Tibial nerve (tissue), 4 donors: ENCODE measurements at places on chromosomes 1 and 21.

- DNase-seq = no peak
Measured at GRCh38 chr1:11345971-11346715, 73.1 kb downstream of the UBIAD1 start.

- no peak for DNase-seq
Measured at GRCh38 chr1:225707824-225708223, 54.9 kb upstream of the ENAH start.

- DNase-seq = no peak
Measured at GRCh38 chr1:245091818-245092637, 62.8 kb upstream of the KIF26B start.

GRCh38 chr1:17516303-17517214 is 22.9 kb upstream of the ARHGEF10L start:
- no peak for DNase-seq

DNA sequence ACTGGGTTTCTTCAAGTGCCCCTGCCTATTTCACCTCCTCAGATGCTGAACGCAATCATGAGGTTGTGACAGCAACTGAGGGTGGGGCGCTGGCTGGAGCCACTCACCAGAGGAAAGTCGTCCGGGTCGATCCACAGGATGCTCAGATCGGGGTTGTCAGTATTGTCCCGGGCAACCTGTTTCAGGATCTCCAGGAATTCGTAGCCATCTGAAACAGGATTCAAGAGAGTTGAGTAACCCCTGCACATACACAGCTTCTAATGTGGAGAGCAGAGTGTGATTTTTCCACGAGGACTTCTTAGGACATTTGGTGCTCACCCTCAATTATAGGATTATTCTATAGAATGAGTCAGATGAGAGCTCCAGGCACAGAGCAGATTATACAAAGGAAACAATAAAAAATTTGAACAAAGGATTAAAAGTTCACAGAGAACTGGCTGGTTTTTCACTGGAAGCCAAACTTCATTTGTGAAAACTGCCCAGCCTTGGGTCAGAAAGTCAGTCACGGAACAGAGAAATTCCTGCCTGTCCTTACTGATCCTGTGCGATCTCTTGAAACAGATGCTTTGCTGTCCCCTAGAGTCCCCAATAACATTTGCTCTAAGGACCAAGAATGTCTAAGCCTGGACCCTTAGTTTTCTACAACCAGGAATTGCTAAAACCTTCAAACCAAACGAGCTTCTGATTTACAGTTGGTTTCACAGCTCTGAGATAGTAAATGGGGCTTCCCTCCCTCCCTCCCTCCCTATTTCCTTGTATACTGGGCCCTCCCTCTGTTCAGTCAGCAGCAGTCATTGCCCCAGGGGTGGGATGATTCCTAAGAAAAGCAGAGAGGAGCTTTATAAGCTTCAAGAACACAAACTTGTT is 63.2 kb downstream of the CASQ2 start:
- no peak for DNase-seq

DNA sequence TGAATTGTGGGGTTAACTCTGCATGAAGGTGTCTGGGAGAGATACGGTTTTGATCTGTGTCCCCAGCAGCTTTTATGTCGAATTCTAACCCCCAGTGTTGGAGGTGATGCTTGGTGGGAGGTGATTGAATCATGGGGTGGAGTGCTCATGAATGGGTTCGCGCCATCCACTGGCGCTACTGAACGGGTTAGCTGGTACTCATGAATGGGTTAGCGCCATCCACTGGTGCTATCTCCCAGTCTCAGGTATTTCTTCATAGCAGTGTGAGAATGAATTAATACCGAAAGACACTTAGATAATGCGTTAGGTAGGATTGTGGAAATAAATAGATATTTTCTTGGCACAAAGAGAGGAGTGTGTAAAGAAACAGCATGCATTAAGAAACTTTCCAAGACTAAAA is 32.9 kb upstream of the CLDN8 start:
- DNase-seq = no peak

DNA sequence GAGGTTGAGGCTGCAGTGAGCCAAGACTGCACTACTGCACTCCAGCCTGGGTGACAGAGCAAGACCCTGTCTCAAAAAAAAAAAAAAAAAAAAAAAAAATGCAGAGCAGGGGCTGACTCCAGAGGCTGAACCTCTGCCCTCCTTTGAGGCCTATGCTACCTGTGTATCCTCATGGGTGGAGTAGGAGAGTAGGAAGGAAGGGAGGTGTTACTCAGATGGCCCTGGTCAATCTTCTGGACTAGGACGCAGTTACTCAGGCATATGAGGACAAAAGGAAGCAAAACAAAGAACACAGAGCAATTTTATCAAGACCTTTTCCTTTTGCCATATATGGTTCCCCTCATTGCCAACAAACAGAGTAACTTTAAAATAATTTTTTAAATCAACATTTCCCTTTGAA is 35.2 kb downstream of the TGFBR3 start:
- no peak for DNase-seq

DNA sequence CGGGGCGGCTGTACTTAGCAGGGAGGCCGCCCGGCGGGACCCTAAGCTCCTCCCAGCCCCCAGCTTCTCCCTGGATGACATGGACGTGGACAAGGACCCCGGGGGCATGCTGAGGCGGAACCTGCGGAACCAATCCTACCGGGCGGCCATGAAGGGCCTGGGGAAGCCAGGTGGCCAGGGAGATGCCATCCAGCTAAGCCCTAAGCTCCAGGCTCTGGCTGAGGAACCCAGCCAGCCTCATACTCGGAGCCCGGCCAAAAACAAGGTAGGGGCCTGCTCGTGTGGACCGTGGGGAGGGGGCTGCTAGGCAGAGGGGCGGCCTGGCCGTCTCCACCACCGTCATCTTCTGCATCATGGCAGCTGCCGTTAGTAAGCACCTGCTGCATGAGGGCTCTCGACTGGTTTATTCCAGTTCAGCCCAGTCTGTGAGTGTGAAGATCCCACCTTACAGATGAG is 9.0 kb downstream of the ARHGEF16 start:
- DNase-seq = no peak

- no peak for DNase-seq
Measured at GRCh38 chr1:6864166-6864565, 78.9 kb downstream of the CAMTA1 start.

- DNase-seq = peak; percentile 7
Measured at GRCh38 chr21:46121286-46122221, 23.6 kb downstream of the COL6A2 start.

- no peak for DNase-seq
Measured at GRCh38 chr1:87435484-87435883, 106.8 kb downstream of the LMO4 start.

GRCh38 chr1:166903232-166903631 is 27.2 kb upstream of the TADA1 start:
- no peak for DNase-seq

DNA sequence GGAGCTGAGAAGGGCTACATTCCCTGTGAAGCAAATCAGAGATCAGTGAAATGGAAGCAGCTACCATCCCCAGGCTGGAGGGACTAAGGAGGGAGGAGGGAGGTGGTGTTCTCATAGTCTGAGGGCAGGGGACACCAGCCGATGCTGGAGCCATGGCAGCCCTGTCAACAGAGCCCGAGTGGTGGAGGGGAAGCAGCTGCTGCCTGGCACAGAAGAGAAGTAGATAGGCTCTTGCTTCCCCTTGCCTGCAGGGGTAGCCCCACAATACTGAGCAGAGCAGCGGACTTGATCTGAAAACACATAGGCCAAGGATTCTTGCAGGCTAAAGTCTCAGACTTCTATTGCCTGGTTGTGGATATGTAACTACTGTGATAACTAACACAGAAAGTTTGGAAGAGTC is 255.1 kb downstream of the FGGY start:
- DNase-seq = no peak

DNA sequence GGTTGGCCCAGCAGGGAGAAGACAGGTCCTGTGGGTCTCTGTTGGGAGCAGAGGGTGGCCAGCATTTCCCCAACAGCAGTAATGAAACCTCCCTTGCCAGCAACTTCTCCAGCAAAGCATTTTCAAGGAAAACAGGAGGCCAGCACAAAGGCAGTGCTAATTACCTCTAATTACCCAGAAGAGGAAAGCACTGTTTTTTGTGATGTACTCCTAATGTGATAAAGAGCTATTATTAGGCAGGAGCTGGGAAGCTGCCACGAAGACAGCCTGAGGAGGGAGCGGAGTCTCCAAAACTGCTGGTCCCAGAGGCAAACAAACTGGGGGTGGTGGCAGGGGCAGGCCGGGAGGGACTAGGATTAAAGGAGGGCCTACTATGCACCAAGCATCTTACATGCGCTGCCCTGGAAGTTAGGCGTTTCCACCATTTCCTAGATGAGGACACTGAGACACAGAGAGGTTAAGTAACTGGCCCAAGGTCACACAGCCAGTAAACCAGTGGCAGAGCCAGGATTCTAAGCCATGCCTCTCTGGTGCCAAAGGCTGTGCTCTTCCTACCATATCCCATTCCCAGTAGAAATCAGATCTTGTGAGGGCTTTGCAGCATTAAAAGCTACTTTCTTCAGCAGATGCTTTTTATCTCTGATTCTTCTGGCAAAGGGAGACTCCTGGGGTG is 24.5 kb downstream of the HTR6 start:
- DNase-seq = no peak

GRCh38 chr1:233735331-233735730 is 121.4 kb downstream of the KCNK1 start:
- no peak for DNase-seq

- DNase-seq = no peak
Measured at GRCh38 chr1:183484254-183484653, 12.0 kb downstream of the SMG7 start.

DNA sequence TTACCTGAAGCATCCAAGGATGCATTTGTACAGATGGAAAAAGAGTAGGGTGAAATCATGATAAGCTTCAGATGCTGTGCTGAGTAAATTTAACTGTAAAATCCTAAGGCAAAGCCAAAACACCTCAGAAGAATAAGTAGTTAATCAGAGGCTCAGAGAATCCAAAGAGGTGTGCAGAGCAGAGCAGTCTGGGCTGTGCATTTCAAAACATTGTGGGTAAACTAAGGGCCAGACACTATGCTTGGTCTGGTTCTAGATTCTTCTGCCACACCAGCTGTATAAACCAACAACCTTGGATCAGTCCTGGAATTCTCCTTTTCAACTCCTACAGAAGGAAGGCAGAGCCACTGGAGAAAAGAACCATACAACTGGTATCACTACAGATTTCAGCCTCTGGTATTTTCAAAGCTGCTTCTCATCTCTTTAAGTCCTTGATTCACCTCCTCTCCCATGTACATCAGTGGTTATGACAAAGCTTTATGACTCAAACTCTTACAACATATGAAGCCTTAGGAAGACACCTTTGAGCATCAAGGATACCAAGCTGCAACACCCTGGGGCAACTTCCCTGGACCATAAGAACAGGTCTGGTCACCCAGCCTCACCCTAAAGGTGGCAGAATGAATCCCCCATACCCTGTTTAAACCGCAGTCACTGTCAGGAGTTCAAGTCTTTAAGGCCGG is 11.6 kb upstream of the HIPK1 start:
- no peak for DNase-seq

DNA sequence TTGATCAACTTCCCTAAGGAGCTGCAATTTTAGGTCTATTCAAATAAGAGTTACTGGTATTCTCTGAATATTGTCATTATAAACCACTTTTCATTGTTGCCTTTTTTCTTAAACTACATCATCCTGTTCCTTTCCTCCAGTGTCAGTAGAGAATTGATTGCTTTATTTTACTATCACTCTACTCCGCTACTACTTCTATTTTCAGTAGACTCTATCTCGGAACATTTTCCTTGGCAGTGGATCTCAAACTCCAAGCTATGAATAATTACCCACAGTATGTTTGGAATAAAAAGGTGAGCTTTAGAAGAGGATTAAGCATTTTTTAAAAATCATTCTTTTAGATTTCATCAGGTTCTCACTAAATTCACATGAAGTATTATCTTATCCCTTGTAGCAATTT is 224.9 kb downstream of the GREM2 start:
- DNase-seq = no peak

GRCh38 chr1:207815913-207816291 is 64.0 kb downstream of the CD46 start:
- DNase-seq = no peak

DNA sequence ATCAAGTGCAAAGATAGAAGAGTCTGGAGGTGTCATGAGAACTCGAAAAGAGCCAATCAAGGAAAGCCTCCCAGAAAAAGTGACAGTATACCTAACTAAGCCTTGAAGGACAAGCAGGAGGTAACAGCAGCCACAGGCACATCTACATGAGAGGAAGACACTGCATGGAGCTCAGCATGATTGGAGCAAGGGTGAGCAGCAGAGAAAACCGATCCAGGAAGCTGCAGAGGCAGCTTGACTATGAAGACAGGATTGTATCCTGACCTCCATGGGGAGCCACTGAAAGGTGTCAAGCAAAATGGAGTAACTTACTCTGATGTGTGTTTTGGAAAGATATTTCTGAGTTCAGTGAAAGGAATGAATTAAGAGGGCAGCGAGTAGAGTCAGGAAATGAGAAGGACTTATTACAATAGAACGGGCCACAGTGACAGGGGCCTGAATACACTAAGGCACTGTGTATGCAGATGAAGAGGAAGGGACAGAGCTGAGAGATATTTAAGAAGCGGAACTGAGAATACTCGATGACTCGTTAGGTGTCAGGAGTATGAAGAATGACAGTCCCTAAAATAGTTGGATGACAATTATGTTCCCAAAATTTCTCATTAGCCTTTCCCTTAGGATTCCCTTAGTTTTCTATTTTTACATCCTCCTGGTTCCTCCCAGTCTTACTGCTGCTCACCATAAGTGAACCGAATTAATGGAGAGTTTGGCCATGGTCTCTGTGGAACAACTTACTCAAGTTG is 139.3 kb upstream of the NFIA start:
- no peak for DNase-seq

- DNase-seq = peak; percentile 62
Measured at GRCh38 chr1:77888081-77888780, at the start of gene NEXN. Gene NEXN, plus strand, starts transcription at chr1:77888624. Its CDS starts 27,483 bp downstream, at chr1:77916107.

DNA sequence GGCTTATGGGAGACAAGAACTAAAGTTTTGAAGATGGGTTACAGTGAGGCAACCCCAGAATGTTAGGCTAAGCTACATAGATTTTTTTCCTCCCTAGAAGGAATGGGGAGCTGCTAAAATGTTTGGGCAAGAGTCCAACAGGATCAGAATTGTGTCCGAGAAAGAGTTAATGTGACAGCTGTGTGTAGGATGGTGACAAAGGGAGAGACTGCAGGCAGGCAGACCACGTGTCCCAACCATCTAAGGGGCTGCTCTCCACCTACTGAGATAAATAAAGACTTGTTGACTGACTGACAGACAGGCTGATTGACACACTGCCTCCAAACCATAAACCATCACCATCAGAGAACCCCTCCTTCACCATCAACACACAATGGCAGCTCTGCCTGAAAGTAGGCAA is 133.7 kb upstream of the CTTNBP2NL start:
- DNase-seq = no peak
